ENCODE measurements at places on chromosomes 12 and 14.

GRCh38 chr12:54175200-54175963 is 13.4 kb downstream of the SMUG1 start:
- peak; percentile 48 for DNase-seq

- no peak for DNase-seq
Observed at GRCh38 chr12:113364698-113365097, 6.3 kb downstream of the PLBD2 start.

GRCh38 chr14:23540141-23540469 is 11.5 kb downstream of the ZFHX2 start:
- no peak for DNase-seq

DNA sequence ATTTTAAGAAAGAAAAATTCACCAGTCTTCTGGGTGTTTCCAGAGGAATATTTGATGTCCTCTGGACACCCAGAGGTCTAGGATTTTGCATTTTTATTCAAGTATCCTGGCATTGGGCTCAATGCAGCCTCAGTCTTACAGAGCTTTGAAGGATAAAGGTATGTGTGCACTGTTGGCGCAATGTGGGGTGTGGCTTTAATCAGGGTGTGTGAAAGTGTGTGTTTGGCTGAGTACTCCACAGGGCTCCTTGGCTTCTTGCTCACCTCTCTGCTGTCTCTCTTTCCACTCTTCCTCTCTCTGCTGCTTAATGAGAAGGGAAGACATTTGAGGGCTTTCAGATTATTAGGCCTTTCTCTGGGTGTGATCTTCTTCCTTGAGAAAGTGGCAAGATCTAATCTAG is 193.3 kb upstream of the CCND2 start:
- no peak for DNase-seq

DNA sequence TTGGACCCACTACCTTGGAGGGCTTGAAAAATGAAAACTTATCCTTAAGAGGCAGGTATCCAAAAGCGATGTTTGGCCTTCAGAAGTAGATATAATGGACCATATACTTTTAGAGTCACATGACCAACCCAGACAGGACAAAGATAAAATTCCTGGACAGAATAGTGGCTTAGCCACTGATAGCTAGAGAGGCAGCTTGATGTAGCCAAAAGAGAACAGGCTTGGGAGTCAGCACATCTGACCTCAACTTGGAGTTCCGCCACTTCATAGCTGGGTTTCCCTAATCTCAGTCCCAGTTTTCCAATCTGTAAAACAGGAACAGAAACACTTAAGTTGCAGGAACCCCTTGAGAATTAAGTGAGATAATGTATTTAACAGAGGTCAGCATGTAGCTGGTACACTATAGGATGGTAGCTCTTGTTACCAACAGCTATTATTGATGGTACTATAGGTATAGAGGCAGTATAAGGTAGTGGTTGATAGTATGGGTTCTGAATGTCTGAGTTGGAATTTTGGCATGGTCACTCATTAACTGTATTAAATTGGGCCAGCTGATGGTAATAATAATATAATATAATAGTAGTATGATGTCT is 63.2 kb upstream of the USP44 start:
- DNase-seq: no peak

DNA sequence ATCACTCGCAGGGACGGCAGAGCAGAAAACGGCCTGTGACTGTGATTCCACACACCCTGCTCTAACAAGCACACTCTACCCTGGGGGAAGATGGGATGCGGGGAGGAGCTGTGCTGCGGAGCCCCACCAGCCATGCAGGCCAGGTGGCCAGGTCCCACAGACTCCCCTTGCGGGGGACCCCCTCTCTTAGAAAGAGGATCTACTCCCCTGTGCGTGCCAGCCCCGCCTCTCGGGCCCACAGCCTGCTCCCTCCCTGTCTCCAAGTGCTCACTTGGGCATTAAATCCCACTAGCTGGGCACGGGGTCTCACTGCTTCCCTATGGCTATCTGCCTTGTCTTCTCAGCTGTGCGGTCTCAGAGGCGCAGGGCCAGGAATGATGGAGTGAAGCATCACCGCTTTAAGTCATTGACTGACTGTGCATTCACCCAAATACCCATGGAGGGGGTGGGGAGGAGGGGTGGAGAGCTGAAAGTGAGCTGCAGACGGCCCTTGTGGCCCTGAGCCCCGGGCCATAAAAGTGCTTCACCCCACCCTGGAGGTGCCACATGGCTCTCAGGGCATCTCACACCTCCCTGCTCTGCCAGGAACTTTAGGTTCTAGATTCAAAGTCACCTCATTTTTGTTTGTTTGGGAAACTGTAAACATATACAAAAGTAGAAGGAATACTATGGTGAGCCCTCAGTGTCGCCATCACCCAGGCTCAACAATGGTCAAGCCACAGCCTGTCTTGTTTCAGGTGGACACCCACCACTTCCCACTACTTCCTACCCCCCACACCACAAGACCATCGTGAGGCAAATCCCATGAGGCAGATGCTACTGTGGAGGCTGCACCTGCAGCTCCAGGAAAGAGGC is 9.4 kb downstream of the STX2 start:
- DNase-seq: no peak

- DNase-seq: no peak
Observed at GRCh38 chr12:80162177-80162576, 62.8 kb downstream of the OTOGL start.

GRCh38 chr14:28754209-28754985 is 12.2 kb upstream of the FOXG1 start:
- DNase-seq: no peak

DNA sequence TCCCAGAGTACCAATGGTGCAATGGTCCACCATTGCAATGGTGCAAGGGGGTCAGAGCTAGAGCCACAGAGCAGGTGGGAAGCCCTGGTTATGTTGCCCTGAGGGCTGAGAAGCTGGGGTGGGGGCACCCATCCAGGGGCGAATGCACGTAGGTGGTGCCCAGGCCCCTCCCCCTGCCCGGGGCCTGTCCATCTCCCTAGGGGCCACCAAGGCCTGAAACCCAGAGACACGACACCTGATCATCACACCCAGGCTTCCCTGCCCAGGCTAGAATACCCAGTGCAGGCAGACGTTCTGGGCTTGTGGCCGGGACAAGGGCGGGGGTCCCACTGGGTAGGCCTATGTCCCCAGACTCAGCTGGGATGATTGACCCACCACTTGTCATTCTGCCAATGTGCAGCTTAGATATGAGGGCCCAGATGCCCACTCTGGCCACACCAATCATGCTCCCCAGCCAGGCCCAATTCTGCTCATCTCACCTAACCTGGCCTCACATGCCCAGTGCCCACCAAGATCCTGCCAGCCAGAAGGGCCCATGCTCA is 83.2 kb downstream of the ALG10 start:
- no peak for DNase-seq

GRCh38 chr14:40248671-40249070 is 816.4 kb upstream of the FBXO33 start:
- no peak for DNase-seq

GRCh38 chr14:54768501-54769129 is 134.0 kb downstream of the GCH1 start:
- no peak for DNase-seq

GRCh38 chr12:76084863-76085519 is 506 bp upstream of the NAP1L1 start:
- DNase-seq: no peak

DNA sequence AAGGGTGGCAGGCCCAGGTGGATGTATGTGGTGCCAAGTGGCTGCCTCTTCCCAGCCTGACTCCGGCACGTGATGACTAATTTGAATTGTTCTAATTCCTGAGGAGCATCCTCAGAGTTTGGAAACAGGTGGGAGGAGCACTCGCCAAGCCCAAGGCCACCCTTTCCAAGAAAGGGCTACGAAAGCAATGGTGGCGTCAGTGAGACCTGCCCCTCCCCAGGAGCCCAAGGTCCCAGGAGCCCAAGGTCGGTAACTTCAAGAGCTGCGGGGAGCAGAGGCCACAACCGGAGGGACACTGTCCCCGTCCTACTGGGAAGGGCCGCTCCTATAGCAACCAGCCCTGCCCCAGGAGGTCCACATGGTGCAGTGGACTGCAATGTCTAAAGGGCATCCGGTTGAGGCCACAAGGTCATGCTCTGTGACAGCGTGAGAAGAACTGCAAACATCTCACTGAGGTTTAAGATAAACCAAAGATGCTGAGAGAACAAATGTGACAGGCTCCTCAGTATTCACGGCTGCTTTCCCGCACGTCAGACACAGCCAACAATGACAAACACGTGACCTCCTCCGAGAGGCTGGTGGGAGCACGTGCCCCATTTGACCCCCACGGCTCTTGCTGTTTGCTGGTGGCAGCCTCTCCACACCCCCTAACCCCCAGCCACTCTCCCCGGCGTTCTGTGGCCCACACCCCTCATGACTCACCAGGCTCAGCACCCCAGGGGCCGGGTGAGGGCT is 79.6 kb downstream of the ITPK1 start:
- DNase-seq: no peak

DNA sequence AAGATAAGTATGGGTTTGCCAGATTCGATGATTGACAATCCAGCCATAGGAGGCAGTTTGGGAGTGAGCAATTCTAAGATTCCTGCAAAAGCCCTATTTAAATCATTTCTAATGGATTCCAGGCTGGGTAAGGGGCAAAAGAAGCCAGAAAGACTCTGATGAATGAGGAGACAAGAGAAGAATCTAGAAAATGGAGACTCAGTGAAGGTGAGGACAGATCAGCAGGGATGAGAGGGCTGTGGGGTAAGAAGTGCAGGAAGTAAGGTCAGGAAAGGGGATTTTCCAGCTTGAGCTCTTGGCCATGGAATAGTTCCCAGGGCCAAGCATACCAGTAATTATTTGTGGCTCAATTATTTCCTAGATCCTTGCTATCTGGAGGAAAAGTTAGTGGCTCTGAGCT is 87.3 kb downstream of the TMX1 start:
- DNase-seq: no peak

GRCh38 chr12:53495903-53496751 is 3.1 kb downstream of the MAP3K12 start:
- no peak for DNase-seq

DNA sequence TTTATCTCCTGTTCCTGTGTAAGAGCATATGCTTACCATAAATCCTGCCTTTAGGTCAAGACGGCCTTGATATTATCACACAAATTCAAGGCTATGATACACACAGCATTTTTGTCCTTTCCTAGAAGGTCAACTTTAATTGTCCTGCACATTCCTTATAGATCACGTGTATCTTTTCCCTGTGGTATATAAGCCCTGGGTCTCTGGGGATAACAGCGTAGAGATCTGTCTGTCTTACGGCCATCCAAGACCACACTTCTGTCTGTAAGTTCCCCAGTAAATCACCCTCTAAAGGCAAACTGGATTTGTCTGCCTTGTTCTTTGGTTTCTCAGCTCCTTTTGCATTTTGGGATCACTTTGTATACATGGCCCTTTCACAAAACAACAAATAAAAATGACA is 69.5 kb upstream of the TCL1B start:
- DNase-seq: no peak

DNA sequence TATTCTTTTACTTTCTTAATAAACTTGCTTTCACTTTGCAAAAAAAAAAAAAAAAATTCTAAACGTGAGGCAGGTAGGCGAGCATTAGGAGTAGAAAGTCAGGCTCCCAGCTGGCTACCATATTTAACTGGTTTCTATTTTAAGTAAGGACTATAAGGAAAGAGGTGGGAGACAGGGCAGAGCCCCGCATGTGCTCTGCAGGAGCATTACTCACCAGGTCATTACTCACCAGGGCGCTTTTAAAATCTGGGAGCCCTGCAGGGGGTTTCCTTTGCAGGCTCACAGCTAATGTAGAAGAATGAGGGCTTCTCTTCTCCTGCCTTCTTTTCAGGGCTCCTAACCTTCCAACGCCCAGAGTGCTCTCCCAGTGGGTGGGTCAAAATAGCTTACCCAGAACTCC is 14.0 kb upstream of the DPF3 start:
- no peak for DNase-seq

- peak; percentile 10 for DNase-seq
Observed at GRCh38 chr12:87848248-87848868, 180.8 kb downstream of the C12orf50 start.

DNA sequence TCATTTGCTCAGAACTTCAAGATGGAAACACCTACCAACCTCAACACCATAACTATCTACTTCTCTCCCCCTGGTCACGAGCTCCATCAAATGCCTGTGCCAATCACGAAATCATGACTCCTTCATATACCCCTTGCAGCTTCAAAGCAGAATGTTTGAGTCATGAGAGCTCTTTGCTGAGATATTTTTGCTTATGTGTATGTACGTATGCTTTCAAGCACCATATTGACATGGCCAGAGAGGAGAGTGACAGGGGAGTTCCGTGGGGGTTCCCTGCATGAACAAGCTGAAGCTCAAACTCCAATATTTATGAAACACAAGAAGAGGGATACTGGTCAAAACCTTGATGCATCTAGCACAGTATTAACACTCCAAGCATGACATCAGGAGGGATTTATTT is 374.4 kb downstream of the DPF3 start:
- DNase-seq: no peak

DNA sequence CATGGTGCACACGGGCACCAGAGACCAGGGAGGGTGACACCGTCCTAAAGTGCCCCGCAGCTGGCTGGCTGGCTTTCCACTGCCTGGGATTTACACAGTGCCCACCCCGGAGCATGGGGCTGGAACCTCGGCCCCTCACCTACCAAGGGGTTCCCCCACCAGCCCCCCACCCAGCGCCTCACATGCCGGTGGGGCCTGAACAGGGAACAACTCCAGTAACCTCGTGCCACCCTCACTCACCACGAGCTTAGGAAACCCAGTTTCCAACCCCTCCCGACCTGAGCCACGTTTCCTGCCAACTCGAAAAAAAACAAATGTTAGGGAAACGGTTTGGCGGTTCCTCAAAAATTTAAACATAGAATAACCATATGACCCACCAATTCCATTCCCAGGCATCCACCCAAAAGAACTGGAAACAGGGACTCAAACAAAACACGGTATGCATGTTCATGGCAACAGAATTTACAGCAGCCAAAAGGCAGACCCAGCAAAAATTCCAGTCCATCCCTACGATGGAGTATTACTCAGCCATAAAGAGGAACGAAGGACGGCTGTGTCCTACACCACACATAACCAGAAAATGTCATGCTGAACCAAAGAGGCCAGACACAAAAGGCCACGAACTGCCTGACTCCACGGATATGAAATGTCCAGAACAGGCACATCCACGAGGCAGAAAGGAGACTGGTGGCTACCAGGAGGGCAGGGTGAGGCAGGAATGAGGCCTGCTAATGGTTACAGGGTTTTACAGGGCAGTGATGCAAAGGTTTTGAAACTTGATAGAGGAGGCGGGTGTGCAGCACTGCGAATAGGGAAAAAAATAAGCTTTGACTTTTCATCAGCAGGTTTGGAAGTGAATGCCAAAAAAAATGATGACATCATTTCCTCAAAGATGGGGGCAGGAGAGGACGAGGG is 68.9 kb downstream of the NCOR2 start:
- DNase-seq: no peak

DNA sequence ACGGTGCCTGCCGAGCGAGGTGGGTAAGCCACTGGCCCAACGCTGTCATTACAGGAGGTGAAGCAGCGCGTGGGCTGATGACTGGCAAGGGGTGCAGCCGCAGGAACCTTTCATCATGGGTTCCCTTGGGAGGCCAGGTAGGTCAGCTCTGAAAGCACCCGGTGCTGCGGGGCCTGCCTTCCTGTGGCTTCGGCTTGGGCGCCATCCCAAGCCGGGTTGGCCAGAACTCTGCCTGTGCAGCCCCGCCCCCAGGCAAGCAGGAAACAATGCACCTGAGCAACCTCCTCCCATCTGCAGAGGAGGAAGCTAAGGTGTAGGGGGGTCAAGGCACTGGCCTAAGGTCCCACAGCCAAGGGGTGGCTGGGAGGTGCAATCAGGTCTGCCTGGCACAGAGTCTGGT is 20.0 kb upstream of the HHIPL1 start:
- DNase-seq: no peak

Measured in GM19239 (cell line).